CD4-positive, alpha-beta T cell treated with Interleukin-15 for 4 hours (primary cell): ENCODE measurements at places on chromosomes 4 and X.
A peak's percentile ranks its signal among the peaks of the same experiment; 100 is the strongest.

- DNase-seq, result no peak
Measured at GRCh38 chr4:95638920-95639501, 90.2 kb upstream of the UNC5C start.

- DNase-seq, result no peak
Measured at GRCh38 chr4:188220006-188220405, 80.8 kb downstream of the TRIML1 start.

DNA sequence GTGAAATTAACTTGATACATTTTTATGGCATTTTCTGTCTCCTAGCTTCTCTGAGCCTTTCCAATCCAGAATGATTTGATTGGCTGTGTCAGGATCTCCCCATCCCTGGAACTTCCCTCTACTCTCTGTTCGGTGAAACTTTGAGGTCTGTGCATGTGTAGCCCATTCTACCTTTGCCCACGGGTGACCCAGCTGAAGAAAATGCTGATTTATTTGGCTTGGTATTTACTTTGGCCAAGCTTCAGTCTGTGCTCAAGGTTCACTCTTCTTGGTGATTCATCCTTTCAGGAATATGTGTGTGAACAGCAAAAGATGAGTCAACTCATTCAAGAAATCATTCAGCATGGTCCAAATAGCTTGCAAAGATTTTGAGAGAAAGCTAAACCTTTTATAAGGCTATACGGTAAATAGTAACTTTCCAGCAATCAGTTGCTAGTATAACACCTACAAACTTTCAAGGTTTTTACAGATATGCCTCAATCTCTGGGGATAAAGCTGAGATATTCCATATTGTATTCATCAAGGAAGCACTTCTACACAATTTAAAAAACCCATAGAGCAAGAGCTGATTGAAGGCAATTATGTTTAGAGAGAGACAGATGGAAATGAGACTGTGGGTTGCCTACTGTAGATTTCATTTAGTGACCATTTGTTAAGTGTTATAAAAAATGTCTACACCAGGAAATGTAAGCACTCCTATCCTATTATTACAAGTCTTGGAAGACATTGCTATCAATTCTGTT, 233.9 kb upstream of the CXXC4 start:
- DNase-seq, result no peak

DNA sequence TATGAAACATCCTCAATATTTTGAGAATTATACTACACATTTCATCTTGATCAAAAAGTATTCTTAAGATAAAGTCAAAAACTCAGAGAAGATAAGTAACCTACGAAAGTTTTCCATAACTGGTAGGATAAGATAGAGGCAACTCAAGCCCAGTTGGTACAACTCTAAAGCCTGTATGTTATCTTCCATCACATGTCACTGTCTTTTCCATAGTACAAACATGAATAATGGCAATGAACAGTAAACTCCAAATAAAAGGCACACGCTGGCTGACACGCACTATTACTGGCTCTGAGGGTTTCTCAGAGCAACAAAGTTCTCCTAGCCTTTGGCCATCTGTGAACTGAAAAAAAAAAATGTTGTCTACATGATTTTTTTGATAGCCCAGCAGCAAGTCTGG, 27.2 kb downstream of the LIN54 start:
- no peak for DNase-seq

GRCh38 chrX:3717742-3718420, 4.4 kb upstream of the PRKX start:
- DNase-seq, result no peak

DNA sequence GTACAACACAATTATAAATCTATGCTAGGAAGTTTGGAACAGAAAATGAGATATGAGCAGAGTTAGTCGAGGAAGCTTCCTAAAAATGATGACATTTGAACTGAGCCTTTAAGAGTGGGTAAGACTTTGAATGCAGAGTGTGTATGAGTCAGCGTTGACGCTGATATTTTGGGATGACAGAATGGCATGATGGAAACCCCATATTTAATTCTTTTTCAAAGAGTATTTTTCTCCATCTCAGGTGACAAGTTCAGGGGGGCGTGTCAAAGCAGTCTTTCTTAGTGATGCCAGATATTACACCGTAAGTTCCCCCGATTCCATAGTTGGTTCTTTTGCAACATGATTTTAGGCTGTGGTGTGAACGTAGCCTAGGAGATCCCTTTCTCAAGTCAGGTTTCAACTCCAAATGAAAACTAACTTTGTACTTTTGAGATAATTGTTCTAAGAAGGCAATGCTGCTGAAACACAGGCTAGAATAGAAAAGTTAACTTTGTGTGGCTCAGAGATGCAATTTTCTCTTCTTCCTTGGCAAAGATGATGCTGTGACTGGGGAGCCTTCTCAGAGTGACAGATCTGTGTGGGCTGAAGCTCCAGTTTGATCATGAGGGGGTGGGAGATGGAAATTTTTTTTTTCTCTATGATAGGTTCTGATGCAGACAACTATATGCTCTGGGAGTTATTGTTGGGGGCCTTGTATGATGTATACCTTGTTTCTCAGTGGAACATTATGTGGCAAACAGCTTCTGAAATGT, 59.2 kb downstream of the GLUD2 start:
- DNase-seq, result no peak

DNA sequence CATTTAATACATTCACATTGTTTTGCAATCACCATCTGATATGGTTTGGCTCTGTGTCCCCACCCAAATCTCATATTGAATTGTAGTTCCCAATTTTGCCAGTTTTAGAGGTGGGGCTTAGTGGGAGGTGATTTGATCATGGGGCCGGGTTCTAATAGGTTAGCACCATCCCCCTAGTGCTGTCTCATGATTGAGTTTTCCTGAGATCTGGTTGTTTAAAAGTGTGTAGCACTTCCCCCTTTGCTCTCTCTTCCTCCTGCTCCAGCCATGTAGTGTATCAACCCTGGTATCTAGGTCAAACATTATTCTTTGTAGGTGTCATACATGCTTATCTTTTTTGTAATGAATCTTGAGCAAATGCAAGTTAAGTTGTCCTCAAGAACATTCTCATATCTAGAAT, 83.3 kb upstream of the KIT start:
- no peak for DNase-seq

DNA sequence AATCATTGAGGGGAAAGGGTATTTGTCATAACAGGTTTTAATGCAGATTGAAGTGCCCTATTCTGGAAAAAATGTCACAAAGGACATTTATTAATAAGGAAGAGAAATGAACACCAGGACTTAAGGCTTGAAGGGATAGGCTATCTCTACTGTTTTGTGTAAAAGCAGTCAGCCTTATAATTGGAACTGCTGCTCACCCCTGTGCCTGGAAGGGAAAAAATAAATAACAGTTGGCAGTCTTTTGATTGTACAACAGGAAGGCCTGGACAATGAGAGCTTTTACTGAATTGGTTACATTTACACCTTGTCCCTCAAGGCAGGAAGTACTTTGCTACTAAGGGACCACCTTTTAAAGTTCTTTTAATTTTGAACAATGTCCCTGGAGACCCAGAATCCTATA, 17.8 kb upstream of the MAGED4 start:
- DNase-seq, result no peak

DNA sequence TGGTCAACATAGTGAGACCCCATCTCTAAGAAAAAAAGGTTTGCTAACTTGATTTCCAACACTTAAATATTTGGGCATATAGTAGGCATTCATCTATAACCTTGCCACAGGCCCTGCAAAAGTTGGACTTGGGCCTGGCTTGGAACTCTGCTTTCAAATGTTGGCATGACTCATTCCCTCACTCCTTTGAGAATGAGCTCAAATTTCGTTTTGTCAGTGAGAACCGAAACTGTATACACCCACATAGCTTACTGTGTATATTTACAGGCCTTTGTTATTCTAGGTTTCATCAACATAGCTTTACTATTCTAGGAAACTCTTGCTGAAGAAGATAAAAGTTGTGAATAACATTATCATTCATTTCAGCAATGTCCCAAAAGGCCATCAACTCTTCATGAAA, 88.7 kb upstream of the ELOVL6 start:
- no peak for DNase-seq

DNA sequence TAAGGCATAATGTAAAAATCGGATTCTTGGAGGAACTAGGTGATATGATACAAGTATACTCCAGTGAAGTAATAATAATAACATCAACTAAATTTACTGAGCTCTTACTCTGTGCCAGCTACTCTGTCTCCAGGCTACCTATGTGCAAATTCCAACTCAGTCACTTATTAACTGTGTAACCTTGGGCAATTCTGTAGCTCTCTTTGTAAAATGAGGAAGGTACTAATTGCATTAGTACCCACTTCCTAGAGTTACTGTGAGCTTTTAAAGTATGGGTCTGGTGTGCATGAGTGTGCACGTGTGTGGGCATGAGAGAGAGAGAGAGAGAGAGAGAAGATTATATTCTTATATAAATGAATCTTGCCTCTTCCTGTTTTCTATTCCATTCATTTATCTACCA, 169.9 kb downstream of the KCNIP4 start:
- DNase-seq, result no peak

- DNase-seq, result peak; percentile 18
Measured at GRCh38 chr4:7539659-7540058, 104.9 kb upstream of the PSAPL1 start.

DNA sequence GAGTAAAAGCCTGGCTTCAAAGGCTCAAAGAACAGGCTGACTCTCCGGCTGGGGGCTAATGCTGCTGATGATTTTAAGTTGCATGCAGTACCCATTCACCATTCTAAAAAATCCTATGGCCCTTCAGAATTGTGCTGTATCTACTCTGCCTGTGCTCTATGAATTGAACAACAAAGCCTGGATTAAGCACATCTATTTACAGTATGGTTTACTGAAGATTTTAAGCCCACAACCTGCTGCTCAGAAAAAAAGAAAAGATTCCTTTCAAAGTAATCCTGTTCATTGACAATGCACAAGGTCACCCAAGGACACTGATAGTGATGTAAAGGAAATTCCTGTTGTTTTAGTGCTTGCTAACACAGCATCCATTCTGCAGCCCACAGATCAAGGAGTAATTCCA, 84.9 kb upstream of the SFRP2 start:
- no peak for DNase-seq

GRCh38 chr4:81756973-81757372, 285.3 kb upstream of the RASGEF1B start:
- no peak for DNase-seq

DNA sequence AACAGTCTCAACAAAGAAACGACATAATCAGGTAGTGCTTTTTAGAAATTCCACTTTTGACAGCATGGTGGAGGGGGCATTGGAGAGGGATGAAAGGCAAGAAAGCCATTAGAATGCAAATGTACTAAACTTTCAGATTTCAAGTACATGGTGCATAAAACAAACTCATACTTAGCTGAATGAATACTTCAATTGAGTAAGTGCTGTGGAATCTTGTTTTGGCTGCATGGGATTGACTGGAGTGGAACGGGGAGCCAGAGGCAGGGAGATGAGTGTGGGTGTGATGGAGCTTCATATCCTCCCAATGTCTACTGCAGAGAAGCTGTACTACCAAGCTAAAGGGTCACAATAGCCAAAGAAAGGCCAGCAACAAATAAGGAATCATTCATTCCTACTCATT, 52.4 kb downstream of the USP46 start:
- no peak for DNase-seq

DNA sequence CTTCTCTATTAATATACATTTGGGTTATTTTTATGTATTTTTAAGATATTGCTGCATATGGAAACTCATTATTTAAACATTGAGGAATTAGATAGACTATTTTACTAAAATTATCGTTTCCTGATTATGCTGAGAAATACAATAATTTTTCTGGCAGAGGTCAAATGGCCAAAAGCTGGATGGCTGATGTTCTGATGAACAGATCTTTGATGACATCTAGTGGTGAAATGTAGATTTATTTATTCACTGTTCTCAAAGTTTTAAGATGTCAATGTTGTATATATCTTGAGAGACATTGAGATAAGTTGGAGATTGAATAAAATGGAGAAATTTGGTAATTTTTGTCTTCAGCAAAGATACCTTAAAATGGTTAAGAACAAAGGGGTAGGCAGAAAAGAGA, 96.2 kb downstream of the UGT8 start:
- peak; percentile 6 for DNase-seq

GRCh38 chr4:154642373-154643009, 30.0 kb upstream of the FGG start:
- DNase-seq, result no peak

DNA sequence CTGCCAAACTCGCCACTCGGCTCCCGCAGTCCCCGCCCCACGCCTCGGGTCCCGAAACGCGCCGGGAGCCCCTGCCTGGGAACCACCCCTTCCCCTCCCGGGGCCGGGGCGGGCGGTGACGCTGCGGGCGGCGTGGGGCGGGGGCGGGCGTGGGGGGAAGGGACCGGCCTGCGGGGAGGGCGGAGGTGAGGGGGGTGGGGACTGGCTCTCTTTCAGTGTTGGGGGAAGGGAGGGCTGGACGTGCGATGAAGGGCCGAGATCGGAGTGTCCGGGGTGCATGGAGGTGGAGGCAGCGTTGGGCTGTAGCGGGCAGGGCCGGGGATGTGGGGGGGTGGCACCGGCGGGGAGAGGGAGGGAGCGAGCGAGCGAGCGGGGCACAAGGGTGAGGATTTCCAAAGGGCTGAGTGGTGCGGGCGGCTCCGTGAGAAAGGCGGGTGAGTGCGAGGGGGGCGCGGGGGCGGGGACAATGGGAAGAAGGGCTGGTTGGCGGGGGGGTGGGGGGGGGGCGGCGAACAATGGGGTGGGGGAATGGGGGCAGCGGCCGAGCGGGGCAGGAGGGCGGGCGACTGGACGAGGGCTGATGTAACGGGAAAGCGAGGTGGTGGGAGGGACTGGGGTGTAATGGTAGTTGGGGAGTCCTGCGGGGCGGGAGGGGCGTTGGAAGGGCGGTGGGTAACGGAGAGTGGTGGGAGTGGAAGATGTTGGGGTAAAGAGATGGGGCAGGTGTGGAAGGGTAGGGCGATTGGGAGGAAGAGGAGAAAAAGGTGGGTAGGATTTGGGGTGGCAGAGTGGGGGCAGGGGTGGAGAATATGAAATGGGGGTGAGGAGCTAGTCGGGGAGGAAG, 578 bp downstream of the DCUN1D4 start:
- DNase-seq, result peak; percentile 35

DNA sequence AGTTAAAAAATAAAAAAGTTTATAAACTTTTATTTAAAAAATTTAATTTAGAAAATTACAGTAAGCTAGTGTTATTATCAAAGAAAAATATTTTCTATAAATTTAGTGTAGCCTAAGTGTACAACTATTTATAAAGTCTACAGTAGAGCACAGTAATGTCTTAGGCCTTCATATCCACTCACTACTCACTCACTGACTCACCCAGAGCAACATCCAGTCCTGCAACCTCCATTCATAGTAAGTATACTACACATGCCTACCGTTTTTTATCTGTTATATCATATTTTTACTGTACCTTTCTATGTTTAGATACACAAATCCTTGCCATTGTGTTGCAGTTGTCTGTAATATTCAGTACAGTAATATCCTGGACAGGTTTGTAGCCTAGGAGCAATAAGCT, 129.0 kb upstream of the FAM47B start:
- DNase-seq, result no peak

DNA sequence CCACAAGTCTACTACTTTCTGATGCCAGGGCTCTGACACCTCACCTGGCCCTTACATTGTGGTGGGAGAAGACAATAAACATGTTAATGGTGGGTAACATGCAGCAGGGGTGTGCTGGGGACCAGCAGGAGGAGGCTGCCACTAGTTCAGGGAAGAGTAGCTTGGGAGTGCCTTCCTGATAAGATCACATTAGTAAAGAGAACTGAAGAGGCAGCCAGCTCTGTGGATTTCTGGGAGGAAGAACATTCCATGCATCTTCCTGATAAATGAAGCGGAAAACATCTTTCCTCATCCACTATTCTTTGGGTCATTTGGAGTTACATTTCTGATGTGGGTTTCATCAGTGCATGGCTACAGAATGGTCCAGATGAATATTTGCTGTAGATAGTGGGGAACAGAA, 9.0 kb downstream of the RNF150 start:
- DNase-seq, result no peak
